Sigmoid colon (tissue), 7 donors: ENCODE measurements at places on chromosomes 6 and 20.

- DNase-seq, result no peak
Observed at GRCh38 chr6:82988930-82989351, 76.7 kb downstream of the UBE3D start.

DNA sequence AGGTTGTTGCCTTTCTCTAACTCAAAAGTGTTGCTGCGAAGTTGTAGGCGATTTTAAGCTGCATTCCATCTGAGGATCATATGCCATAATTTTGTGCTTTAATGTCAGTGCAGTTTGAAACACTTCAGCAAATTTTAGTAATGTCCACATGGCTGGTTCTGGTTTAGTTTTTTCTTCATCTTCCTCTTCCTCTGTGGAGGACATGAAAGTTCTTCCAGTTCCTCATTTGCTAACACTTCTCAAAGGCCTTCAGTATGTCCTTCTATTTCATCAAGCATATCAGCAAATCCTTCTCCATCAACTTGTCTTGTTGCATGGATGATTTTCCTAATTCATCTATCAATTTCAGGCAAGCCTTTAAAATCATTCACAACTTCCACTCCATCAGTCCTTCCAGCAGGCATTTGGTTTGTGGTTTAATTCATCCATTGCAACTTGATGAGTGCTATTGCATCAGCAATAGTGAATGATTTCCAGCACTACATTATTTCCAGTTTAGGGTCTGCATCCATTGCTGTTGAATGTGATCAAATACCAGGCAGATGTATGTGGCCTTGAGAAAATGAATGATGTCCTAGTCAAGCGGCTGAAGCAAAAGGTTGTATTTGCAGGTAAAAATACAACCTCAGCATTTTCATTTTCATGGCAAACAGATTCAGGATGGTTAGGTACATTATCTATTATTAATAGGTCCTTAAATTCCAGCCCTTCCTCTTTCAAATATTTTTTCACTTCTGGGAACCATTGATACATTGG lies 20.2 kb downstream of the SHLD1 start:
- DNase-seq, result no peak

- DNase-seq, result peak; percentile 93
Observed at GRCh38 chr20:33667676-33668465, 1.1 kb downstream of the ACTL10 start.

DNA sequence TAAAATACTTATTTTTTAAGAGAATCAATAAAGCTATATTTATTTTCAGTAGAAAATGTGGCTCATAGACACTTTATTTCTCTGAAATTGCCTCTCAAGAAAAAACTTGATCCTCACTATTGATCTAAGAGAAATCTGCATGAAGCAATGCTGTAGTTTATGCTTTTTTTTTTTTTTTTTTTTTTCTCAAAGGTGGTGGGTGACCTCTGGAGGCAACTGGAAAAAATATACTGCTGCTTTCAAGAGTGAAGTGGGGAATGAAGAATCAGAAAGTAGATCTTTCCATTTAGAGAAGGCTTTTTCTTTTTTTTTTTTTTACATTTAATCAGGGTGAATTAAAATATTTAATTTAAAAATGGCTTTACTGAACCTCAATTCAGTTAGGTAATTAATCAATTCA lies 169.3 kb downstream of the SLC16A10 start:
- no peak for DNase-seq

GRCh38 chr6:152595499-152595898 lies 41.7 kb downstream of the SYNE1 start:
- DNase-seq, result no peak

- no peak for DNase-seq
Observed at GRCh38 chr20:21529863-21530262, 16.0 kb upstream of the NKX2-2 start.

DNA sequence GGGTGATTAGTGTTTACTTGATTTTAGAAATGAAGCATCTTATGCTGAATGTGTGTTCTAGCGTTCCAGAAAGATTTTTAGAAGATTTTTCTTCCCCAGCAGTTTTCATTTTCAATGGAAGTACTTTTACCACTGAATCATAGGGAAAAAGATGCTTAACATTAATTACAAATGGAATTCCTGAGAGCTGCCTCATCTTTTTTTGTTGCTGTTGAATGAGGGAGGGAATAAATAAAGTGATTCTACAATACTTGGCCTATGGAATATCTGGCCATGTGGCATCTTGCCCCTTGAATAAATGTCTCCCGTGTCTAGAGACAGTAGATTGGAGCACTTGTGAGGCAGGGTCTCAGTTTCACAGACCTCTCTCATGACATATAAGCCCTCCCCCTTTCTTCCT lies 44.1 kb upstream of the SLC22A1 start:
- DNase-seq, result no peak

DNA sequence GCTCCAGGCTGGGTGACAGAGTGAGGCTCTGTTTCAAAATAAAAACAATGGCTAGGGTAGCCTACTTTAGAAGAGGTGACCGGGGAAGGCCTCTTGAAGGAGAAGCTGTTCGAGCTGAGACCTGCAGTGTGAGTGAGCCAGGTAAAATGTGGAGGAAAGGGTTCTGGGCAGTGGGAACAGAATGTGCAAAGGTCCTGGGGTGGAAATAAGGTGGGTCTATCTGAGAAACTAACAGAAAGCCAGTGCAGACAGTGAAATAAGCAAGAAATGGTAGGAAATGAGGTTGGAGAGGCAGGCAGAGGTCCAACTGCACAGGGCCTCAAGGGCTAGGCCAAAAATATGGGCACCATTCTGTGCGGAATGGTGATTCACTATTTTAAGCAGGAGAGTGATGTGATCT lies 53.4 kb downstream of the BPIFB1 start:
- no peak for DNase-seq

DNA sequence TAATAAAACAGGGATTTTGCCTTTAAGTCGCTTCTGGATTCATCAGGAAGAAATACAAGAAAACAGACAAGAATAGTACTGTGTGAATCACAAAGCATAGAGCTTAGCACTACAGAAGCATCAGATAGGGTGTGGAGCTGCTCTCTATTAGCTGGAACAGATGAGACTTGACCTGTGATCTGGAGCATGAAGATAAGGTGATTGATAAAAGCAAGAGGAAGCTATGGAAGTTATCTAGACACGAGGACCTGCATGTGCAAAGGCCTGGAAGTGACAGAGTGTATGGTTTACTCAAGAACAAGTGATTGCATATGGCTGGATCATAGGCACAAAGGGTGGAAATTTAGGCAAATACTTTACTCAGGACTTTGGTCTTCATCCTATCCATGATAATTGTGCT lies 112.9 kb upstream of the MLIP start:
- DNase-seq, result no peak

DNA sequence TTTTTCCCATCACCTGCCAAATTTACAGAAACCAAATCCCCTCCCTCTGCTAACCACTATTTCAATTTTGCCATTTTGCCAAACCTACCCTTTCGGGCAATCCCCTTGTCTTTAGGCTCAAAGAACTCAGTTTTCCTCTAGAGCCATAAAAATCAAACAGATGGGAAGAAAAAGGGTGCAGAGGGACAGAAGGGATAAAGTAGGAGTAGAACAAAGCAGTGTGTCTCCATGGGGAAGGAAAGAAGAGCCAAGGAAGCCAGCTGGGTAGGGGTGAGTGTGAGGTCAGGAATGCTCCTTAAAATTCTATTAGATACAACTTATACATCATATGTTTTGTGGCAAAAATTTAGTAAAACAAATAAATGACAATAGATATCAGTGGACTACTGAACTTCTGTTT lies 316.5 kb downstream of the BTBD9 start:
- DNase-seq, result no peak

GRCh38 chr6:121594053-121594452 lies 158.6 kb downstream of the GJA1 start:
- DNase-seq, result no peak

GRCh38 chr6:15620611-15621010 lies 42.2 kb downstream of the DTNBP1 start:
- DNase-seq, result no peak

GRCh38 chr6:162700966-162701365 lies 26.6 kb downstream of the PRKN start:
- DNase-seq, result no peak

DNA sequence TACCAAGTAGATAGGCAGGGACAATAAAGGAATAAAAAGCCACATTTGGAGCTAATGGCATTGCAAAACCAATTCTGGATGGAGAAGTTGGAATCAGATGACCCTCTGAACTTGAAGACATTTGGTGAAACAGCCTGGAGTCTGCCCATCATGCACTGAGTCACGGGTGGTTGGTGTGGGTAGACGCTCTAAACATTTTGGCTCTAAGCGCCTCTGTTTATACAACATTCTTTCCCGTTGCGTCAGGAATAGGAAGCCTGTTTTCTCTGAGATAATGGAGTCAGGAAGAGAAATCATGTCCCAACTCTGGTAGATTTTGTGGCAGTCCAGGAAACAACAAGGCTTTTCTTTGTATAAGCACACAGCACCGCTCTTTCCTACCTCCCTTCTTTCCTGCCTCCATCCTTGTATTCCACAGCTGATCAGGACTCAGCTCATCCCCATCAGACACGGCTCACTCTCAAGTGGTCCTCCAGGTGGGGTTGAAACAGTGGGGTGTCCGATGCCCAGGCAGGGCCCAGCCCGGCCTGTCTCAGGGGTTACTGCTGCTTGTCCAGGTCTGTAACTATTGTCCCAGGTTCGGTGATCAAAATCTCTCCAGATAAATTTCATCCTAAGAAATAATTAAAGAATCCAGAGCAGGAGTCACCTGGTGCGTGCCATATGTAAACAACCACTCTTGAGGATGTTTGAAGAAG lies 12.1 kb upstream of the RAMACL start:
- peak; percentile 84 for DNase-seq

- no peak for DNase-seq
Observed at GRCh38 chr6:103895136-103895535, 964.6 kb downstream of the HACE1 start.

DNA sequence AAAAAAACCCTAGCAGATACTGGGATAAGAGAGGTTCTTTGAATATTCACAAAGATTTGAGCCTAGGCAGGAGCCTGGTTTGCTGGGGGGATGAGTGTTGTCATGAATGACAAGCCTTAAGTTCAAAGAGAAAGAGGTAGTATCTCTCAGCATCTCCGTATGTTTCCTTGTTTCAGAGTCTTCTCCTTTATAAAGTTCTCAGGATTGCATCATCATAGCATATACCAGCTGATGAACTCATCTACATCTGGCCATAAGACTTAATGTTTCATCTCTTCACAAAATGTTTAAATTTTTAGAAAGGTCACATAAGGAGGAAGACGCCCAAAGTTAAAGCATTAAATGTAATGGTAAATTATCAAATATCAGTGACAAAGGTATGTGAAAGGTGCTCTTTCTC lies 17.1 kb downstream of the DEFB114 start:
- DNase-seq, result no peak

DNA sequence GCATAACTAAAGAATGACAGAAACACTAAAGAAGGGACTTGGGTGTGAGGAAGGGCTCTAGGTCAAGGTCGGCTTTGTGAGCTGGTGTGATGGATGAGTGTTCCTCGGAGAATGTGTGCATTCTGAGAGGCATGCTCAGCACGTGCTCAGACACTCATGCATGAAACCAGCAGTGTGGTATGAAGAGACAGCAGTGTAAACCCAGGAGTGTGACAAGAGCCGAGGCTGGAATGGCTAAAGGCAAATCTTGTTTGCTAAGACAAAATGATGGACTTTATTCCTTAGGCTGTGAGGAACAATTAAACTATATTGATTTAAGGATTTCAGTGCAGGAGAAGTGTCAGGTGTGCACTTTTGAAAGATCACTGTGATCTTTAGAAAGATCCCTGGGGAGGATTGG lies 107.4 kb upstream of the MAP7 start:
- no peak for DNase-seq
